ENCODE measurements at places on chromosomes 13 and 19.

DNA sequence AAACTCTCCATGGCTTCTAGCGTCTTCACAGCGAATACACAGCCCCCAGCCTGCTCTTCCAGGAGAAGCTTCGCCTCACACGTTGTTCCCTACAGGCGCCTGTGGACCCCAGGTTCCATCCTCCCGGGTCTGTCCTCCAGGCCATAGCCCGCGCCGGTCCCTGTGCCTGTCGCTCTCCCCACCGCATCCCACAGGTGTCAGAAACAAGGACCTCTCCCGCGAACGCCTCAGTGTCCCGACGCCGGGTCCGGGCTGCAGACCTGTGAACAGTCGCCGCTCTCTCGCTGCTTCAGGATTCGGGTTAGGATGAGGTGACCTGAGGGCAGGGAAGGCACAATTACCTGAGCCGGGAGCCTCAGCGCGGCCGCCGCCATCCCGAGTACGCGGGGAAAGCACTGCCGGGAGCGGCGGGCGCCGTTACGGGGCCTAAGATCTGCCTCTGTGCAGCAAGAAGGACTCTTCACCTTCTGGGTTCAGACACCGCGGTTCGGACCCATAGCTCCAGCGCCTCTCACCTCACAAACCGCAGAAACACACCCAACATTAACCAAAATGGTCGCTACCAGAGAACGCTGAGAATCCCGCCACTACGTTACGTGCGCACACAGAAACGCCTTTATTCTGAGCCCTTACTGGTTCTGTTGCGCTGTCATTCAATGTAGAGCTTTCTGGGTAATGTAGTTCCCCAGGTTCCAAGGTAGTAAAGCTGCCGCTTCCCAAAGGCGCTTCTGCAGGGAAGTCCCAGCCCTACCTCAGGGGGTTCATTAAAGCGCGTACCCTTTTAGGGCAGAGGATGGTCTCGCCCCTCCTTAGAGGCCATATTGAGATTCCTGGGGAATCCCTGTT lies at the start of gene ZNF418:
TSS of gene ZNF418 (minus strand) at position 583 of the 846 bp plus-strand sequence. CDS start 1,580 bp downstream, outside the sequence.
- no peak for DNase-seq

- DNase-seq: peak; percentile 42
These were observed 1.1 kb downstream of the FOXO1 start for GRCh38 chr13:40665126-40666044.

DNA sequence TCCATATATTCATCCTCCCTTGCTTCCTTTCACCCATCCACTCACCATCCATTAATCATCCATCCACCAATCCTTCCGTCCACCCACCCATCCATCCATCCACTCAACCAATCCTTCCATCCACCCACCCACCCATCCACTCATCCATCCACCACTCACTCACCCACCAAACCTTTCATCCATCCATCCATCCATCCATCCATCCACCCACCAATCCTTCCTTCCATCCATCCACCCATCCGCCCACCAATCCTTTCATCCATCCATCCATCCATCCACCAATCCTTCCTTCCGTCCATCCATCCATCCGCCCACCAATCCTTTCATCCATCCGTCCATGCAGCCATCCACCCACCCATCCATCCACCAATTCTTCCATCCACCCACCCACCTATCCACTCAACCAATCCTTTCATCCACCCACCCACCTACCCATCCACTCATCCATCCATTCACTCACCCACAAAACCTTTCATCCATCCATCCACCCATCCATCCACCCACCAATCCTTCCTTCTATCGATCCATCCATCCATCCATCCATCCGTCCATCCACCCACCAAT lies 3.0 kb downstream of the SBK3 start:
- DNase-seq: no peak

DNA sequence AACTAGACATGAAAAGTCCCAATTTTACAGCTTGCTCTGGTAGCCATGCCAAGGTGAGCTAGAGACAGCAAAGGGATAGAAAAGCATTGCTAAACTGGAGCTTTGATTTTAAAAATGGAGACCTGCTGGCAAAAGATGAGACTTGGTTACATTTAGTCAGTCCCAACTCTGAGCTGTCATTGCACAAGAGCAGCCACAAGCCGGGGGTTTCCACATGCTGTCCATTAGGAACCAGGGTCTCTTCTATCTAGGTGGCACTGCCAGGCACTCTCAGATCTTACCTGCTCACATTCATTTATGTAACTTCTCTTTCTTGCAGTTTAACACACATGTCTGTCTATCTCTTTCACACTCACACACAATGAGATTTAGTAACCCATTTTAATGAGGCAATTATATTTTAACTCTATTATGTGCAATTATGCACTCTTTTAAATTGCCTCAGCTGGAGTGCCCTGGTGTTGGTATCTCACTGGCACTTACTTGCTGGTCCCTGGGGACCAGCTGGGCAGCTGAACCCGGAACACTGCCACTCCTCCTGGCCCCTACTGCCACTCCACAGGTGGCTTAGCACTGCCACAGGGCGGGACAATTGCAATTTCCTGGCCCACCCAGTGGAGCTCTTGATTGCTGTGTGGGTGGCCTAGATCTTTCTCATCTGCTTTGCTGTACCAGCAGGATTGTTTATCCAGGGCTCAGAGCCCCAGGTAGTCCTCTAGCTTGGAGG lies 112.5 kb downstream of the COG6 start:
- DNase-seq: no peak

- DNase-seq: no peak
These were observed 1516.2 kb upstream of the PCDH20 start for GRCh38 chr13:62931853-62932252.

GRCh38 chr13:111893607-111894443 lies 173.1 kb upstream of the SOX1 start:
- no peak for DNase-seq

DNA sequence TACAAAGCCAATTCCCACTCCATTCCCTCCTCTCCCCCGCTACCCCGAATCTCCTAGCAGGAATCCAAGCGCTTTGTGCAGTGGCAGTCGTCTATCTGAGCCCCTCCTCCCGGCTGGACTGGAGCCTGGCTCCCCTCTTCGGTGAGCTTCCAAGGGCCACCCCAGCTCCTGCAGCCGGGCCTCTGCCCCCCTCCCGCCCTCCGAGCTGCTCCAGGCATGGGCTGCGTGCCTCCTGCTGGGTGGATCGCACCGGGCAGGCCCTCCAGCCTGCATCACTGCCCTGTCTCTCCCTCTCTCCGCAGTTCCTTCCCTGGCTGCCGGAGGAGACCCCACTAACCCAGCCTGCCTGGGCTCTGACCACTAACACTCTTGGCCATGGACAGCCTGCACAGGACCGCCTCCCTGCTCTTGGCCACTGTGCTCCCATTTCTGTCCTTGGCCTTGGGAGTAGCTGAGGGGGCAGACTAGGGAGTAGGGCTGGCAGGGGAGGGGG lies 12.9 kb upstream of the LENG8 start:
- DNase-seq: no peak

- DNase-seq: no peak
These were observed 14.3 kb downstream of the LATS2 start for GRCh38 chr13:21047087-21047486.

DNA sequence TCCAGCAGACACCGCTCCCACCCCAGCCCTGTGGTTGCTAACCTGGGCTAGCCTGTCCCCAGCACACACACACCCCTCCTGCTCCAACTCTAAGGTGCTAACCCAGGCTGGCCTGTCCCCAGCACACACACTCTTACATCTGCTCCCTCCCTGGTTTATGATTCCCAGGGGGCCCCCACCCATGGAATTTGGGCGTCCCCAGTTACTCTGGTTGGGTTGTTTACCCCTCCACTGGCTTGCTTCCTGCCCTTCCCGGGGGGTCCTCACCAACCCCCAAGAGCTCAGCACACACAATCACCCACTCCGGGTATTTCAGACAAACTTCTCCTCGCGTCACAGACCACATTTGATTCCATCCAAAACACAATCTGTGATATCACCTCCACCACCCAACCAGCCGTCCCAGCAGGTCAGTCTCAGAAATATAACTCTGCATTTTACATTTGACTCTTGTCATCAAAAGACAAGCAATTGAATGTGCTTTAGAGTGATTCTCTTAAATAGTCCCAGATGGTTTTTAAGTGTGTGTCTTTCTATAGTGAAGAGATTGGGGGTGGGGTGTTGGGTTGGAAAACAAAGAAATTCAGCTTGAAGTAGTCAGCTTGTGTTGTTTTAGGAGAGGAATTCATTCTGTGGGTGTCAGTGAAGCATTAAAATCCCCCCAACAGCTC lies 20.1 kb downstream of the COL4A2 start:
- no peak for DNase-seq

DNA sequence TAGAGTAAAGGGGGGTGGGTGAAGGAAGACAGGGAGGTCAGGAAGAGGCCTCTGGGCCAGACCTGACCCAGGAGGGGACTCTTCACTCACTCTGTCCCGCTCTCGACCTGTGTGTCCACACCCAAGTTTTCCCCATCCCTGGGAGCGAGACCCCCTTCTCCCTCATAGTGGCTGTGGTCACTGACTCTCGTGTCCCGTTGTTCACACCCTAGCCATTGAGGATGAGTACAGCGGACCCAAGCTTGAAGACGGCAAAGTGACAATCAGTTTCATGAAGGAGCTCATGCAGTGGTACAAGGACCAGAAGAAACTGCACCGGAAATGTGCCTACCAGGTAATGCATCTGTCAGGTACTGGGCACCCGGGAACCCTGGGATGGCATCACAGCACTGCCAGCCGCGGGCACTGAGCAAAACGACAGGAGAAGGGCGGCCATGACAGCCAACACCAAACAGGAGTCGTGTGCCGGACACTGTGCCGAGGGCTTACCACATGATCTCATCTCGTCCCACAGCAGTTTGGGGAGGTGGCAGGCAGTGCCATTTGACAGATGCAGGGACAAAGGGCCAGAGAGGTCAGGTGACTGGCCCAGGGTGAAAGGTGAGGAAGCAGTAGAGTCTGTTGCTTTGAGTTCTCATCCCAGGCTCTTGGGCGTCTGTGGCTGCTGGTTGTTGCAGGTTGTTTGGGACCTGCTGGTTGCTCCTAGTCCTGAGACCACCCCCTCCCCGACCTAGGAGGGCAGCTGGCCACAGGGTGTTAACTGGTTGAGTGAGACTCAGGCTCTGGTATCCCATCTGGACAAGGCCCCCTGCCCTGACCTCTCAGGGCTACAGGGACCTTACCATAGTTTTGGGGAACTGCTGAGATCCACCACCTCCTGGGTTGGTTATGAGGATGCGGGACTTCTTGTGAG lies 29.6 kb downstream of the PPP5C start:
- DNase-seq: no peak

- DNase-seq: no peak
These were observed 4.3 kb downstream of the SPHK2 start for GRCh38 chr19:48623556-48624066.

- DNase-seq: no peak
These were observed 40.7 kb upstream of the VWA8 start for GRCh38 chr13:42001580-42001979.

- no peak for DNase-seq
These were observed 20.3 kb downstream of the OPA3 start for GRCh38 chr19:45564131-45564780.

- no peak for DNase-seq
These were observed 30.6 kb upstream of the TNFSF11 start for GRCh38 chr13:42543215-42543797.

DNA sequence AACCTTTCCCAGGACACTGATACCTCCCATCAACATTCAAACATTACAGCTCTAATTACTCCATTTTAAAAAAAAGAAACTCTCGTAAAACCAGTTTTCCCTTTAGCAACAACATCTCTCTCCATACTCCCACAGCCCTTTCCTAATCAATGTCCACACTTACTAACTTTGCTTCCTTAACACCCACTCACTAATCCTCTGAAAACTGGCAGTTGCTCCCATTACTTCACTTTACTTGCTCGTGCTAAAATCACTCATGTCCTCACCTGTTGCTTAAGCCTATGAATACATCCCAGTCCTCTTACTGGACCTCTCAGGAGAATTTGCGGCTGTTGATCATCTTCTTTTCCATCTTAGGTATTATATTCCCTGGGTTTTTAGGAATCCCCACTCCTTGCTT lies 44.8 kb downstream of the RBM26 start:
- no peak for DNase-seq

DNA sequence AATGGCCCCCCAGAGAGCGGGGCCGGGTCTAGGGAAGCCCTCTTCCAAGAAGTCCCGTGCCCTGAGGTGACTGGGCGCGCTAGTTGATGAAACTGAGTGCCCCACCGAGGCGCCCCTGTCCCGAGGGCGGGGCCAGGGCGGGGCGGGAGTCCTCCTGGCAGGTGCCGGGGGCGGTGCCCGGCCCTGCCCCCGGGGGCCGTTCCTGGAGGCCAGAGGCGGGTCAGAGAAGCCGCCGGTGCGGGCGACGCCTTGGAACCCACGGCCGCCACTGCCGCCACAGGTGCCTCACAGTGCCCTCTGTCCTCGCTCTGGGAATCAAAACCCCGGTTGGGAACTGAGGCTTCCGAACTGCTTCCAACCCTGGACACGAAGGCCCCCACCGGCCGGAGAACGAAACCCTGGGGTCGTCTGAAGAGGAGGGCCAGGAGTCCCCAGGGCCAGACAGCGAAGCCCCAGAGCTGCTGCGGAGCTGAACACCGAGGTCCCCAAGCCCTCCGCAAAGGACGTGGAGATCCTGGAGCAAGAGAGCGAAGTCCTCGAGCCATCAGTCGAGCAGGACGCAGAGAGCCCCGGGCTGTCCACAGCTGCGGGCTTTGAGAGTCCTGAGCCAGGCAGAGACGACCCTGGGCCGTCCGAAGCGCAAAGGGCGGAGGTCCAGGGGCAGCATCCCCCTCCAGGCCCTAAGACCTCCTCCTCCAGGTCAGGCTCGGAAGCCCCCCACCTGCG lies at the start of gene MISP3:
TSS of gene MISP3 (plus strand) at position 252 of the 726 bp plus-strand sequence. CDS start 524 bp downstream, outside the sequence.
- no peak for DNase-seq

DNA sequence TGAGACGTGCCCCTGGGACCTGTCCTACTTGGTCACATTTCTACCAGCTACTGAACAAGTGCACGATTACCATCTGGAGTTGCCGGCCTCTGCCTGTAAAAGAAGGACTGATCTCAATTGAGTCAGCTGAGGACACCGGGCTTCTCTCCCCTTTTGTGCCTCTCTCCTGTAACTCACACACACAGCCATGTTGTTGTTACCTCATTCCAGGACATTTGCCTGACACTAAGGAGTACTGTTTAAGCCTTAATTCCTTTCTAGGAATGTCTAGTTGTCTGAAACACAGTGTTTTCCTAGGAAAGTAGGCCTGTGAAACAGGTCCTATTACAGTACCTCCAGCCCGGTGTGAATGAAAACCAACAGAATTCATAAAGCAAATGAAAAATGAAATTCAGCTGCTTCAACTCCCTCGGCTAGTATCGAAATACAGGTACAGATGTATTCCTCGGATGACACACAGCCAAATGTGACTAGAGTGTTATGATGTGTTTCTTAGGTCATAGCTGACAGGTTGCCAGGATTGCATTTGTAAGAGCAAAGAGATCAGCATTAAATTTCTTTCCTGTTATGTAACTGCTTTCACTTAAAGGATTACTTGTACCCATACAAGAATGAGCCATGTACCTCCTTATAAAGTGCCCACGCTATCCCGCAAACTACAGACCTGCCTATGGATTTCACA lies 152.0 kb upstream of the IRS2 start:
- no peak for DNase-seq

GRCh38 chr13:44064357-44064756 lies 184.7 kb downstream of the LACC1 start:
- no peak for DNase-seq
